ENCODE measurements at places on chromosomes 7 and 10.

DNA sequence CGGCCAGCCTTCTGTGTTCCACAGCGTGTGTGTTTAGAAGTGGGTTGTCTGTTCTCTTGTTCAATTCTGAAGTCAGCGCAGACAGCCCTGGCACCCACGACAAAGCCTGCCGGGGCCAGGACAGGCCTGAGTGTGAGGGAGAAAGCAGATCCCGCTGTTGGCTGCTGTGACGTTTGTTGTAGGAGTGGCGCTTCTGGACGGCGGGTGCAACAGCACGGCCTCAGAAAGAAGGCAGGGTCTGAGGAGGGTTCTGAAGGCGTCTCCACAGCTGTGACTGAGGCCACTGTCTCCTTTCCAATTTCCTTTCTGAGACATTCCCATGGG is 76.2 kb downstream of the VIPR2 start:
- no peak for DNase-seq

DNA sequence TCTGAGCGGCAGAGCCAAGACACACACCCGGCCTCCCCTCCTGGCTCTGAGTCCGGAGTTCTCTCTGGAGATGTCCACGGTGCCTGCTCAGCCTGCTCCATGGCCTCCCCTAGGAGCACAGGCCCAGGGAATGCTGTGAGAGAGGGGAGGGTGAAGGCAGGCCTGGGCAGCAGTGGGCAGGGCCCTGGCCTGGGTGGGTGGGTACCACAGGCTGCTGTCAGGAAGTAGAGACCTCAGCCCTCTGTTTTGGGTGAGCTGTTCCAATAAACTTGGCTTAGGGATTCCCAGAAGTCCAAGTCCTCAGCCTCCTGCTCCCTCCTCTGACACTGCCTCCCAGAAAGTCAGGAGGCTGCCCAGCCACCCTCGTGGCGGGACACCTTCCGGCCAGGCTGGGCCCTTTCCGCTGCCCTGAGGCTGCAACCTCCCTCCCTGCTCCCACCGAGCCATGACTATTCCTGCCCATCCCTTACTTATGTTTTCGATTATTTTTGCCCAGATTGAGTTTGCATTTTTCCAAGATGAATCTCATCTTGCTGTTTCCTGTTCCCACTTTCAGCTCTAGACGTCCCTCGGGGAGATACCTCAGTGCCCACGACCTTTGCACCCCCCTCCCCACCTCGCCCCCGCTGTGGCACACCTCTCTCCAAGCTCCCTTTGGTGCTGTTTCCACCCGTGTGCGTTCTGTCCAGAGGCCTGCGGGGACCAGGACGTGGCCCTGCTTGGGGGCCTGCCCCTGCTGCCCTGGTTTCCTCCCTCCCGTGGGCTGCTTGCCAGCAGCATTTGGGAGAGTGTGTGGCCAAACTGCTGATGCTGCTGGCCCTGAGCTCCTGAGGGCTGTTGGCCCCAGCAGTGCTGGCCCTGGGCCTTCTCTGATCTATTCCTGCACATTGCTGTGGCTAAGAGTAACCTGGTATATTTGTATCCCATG is 5.8 kb upstream of the POLM start:
- no peak for DNase-seq

GRCh38 chr10:76559892-76560220 is 1077.8 kb downstream of the KCNMA1 start:
- DNase-seq, result no peak

DNA sequence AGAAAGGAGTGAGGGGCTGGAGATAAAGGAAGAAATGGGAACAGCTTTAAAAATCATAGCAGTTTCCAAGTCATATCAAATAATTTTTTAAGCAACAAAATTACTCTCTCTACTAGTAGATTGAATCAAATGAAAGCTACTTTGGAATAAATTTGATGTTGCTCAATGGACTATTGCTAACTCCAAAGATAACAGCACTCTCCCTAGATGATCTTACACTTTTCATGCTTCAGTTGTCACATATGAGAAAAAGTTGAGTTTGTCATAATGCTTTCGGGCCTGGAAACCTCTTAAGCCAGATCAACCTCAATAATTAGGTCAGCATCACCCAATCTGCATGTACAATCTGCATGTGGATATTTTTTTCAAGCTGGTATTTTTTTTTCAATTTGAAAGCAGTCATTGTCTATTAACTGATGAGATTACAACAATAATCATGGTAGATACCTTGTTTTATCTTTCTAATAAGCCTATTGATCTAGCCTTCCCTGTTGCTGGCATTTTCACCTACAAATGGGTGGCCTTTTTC is 31.3 kb downstream of the LIPJ start:
- DNase-seq, result no peak
